ENCODE measurements at places on chromosomes 16 and 17. TPM values are rescaled to one million over a fixed set of nuclear protein-coding genes. Genes with fewer than 3 reads are reported as not detected.

DNA sequence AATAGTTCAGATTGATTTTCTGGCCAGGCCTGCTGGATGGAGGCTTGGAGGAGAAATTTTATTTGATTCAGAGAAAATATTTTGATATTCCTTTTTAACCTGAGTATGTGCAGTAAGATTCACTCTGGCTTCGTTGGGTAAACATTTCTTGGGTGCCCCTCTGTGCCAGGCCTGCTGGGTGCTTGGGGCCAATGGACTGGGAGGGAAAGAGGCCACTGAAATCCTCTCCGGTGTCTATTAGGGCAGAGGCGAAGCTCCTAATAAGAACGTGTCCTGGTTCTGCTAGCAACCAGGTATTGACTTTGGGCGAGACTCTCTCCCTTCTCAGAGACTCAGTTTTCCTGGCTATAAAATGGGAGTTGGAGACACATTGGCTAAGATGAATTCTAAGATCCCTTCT is 122.5 kb downstream of the CYLD start:
- no peak overlapping the region for H3K4me3 ChIP-seq
- H3K4me1 ChIP-seq: peaks cover 20% of the 10 kb centered on the region
- H3K36me3 ChIP-seq: no peaks in the 10 kb centered on the region
- DNase-seq: no peak

DNA sequence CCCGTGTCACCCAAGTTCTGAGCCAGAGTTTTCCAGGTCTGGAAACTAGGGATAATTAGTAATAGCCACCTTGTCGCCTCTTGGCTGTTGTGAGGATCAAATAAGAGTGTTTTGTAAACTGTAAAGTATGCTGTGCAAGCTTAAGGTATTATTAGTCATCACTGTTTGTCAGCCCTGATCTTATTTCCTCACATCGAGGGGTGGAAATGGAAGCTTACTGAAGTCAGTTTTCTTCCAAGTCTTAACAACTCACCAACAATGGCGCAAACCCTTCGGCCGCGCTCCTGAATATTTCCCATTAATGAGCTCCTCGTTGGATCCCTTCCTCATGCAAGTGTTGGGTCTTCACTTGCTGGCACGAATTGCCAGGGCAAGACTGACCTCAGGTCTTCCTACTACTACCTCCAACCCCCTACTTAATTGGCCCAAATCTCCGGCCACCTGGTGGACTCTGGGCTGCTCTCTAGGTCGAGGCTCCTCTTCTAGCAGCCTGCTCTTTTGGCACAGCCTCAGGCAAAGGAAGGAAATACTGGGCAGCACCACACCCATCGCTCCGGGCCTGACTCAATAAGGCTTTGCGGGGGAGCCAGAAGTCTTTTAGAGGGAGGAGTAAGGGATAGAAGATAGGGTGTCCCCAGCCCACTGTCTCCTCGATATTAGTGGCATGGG is 885 bp upstream of the SLC35B1 start:
- H3K27ac ChIP-seq: peak overlapping the region; percentile 100
- H3K4me1 ChIP-seq: peaks cover 23% of the 10 kb centered on the region
- DNase-seq: no peak
- H3K4me3 ChIP-seq: peak overlapping the region; percentile 83
- H3K36me3 ChIP-seq: peaks cover 26% of the 10 kb centered on the region
- no peaks in the 10 kb centered on the region for H3K27me3 ChIP-seq

DNA sequence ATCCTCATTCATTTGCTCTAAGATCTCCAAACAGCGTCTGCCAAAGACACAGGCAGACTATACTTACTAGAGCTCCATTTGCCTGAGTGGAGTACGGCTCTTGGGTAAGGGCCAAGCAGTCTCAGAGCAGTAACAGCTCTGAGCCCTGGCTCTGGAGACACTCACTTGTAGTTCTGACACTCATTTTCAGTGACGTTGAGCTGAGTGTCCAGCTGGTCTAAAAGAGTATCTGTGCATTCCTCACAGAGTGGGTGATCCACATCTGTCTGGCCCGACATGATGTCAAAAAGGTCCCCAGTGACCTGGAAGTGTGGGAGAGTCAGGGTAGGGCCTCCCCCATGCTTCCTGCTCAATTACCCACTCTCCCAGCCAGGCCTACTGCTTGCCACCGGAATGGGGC is 5.7 kb downstream of the BECN1 start:
- no peaks in the 10 kb centered on the region for H3K27me3 ChIP-seq
- peaks cover 95% of the 10 kb centered on the region for H3K36me3 ChIP-seq
- no peak for DNase-seq
- no peak overlapping the region for H3K4me3 ChIP-seq
- no peak overlapping the region for H3K27ac ChIP-seq

DNA sequence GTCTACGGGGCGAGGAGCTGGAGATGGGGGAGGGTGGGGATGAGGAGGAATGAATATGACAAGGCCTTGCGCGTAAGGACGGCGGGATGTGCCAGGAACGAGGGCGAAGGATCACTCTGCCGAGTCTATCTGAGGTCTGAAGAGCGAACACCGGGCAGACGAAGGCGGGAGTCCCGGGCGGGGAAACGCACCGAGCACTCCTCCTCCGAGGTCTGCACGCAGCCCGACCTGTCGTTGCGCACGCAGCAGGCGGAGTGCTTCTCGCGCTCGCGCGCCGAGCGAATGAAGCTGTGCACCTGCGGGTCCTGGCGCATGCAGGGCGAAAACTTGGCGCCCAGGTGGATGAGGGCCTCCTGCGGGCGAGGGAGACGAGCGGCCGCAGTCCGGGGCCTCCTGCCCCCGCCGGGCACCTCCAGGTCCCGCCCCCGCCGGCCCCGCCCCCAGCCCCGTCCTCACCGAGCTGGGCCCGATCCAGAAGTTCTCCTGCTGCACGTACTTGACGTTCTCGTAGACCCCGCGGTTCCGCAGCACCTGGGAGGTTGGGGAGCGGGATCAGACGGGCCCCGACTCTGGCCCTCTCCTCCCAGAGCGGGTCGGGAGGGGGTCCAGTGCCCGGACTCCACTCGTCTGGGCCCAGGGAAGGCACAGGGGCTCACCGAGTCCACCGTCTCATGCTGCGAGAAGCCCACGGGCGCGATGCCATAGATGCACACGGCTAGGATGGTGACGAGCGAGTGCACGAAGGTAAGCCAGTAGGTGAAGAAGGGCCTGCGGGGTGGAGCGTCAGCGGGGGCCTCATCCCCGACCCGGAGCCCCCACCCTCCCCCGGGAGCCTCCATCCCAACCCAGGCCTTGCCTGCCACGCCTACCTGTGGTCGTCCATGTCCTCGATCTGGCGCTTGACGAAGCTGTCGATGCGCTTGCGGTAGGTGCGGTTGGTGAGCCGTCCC is 7.6 kb downstream of the SNRNP25 start:
- no peak for DNase-seq
- peaks cover 31% of the 10 kb centered on the region for H3K36me3 ChIP-seq
- H3K27me3 ChIP-seq: no peaks in the 10 kb centered on the region
- H3K27ac ChIP-seq: no peak overlapping the region

The KRTAP9-8 gene
- total RNA-seq: not detected

- no peaks in the 10 kb centered on the region for H3K36me3 ChIP-seq
- H3K27me3 ChIP-seq: peaks cover 11% of the 10 kb centered on the region
- DNase-seq: no peak
- H3K4me1 ChIP-seq: no peaks in the 10 kb centered on the region
Observed at GRCh38 chr16:88440111-88440510, 13.0 kb upstream of the ZFPM1 start.

The CLEC16A gene
- 32.4 TPM for total RNA-seq

- no peaks in the 10 kb centered on the region for H3K27me3 ChIP-seq
- no peak overlapping the region for H3K27ac ChIP-seq
- H3K36me3 ChIP-seq: no peaks in the 10 kb centered on the region
- no peak for DNase-seq
Observed at GRCh38 chr16:874366-875181, 74.0 kb upstream of the GNG13 start.

Data from MCF 10A (cell line).